ENCODE measurements at places on chromosomes 7 and 10. TPM values are rescaled to one million over a fixed set of nuclear protein-coding genes. Genes with fewer than 3 reads are reported as not detected.

DNA sequence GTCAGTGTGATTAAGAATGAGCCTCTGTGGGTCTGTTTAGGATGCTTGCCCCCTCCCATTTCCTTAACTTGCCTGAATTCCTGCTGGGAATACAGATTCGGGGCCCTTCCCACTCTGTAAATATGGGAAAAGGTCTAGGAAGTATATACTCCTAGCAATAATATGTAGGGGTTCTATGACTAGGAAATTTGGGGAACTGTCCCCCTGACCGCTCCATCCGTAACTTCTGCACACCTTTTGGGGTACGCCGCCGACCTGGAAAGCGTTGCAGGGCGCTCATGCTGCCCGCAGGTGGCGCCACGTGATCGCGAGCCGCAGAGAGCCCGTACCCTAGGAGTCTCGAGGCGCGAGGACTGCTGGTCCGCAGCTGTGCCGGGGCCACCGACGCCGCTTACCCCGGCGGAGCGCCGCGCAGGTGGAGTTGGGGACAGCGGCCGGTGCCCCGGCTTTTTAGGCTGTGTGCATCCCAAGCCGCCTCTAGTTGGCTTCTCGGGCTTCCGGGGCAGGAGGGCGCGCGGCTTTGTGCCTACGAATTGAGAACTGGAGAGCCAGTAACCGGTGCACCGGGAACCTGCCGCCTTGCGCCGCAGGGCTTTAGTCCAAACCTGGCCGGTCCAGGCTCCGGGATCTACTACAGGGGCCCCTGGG, 656 bp upstream of the CNNM2 start:
- H3K4me3 ChIP-seq: peak overlapping the region; percentile 92
- H3K27ac ChIP-seq: peak overlapping the region; percentile 93
- peaks cover 23% of the 10 kb centered on the region for H3K36me3 ChIP-seq
- peak; percentile 88 for DNase-seq
- H3K27me3 ChIP-seq: no peaks in the 10 kb centered on the region

- H3K27ac ChIP-seq: no peak overlapping the region
- no peaks in the 10 kb centered on the region for H3K27me3 ChIP-seq
- H3K4me3 ChIP-seq: no peak overlapping the region
- DNase-seq: no peak
Observed at GRCh38 chr10:110364531-110364937, 59.8 kb upstream of the SMNDC1 start.

- H3K27ac ChIP-seq: no peak overlapping the region
- H3K27me3 ChIP-seq: no peaks in the 10 kb centered on the region
- H3K36me3 ChIP-seq: no peaks in the 10 kb centered on the region
- no peak overlapping the region for H3K4me3 ChIP-seq
- no peaks in the 10 kb centered on the region for H3K4me1 ChIP-seq
- DNase-seq: no peak
Observed at GRCh38 chr10:111650088-111650487, 533.5 kb downstream of the GPAM start.

GRCh38 chr10:73857446-73857845, 16.9 kb downstream of the CAMK2G start:
- no peaks in the 10 kb centered on the region for H3K27me3 ChIP-seq
- H3K27ac ChIP-seq: peak overlapping the region; percentile 65

DNA sequence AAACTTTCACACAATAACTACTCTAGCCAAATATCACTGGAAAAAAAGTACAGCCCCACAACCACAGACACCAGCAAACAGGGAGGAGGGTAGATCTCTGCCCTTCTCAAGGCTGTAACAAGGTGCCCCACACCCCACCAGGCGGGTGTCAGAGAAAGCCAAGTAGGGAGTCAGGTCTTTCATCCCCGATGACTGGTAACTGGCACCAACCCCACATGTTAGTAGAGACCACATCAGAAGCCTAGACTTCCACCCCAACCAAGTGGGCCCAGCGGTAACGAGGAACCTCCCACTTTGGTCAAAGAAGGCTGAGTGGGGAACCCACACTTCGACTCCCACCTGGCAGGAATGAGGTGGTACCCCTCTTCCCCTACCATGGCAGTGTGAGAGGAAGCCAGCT, 16.4 kb upstream of the RUFY2 start:
- H3K4me1 ChIP-seq: peaks cover 24% of the 10 kb centered on the region
- peak; percentile 61 for DNase-seq
- peak overlapping the region; percentile 47 for H3K4me3 ChIP-seq
- peak overlapping the region; percentile 87 for H3K27ac ChIP-seq
- no peaks in the 10 kb centered on the region for H3K27me3 ChIP-seq

DNA sequence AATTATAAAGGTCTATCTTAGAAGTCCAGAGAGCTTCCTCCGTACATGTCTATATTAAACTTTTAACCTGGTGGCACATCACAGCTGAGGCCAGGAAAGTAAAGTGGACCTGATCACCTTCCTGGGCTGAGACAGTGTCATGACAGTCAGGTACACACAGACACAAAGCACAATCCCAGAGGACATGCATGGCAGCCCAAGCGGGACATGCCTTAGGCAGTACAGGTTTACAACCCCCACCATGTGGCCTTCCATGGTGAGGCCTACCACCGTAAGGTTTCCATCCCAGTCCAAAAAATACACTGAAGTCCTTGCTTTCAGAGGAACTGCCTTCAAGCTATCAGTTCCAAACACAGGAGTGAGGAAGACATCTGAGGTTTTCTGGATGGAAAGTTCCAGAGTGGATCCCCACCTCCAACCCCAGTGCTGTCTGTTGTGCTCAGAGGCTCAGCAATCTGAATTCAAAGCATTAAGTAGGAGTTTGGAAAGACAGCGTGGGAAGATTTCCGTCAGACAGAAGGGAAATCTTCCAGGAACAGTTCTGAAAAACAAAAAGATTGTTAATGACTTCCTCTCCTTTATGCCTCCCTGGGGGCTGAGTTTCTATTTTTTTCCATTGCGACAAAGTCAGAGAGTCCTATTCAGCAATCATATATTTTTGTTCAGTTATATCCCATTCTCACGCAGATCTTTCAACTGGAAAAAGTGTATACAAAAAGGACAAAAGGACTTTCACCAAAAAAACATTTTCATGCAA, 20.1 kb downstream of the IFIT3 start:
- H3K36me3 ChIP-seq: peaks cover 10% of the 10 kb centered on the region
- no peak overlapping the region for H3K4me3 ChIP-seq
- peaks cover 12% of the 10 kb centered on the region for H3K27me3 ChIP-seq

DNA sequence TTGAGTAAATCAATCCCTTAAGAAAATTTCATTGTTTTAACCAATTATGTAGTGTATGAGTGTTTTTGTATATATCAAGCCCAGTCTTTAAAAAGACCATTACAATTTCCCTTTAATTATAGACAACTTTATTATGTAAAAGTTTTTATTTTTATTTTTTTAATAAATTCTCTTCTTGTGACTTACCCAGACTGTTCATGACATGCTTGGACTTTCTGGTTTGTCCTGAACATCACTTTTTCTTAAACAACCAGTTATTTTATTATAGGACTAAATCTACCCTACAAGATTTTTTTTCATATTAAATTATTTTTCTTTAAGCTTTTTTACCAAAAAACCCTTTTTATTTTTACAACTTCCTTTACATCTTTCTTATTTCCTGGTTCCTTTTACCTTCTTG, 410.4 kb downstream of the ATRNL1 start:
- no peak overlapping the region for H3K4me3 ChIP-seq
- H3K36me3 ChIP-seq: no peaks in the 10 kb centered on the region
- no peaks in the 10 kb centered on the region for H3K27me3 ChIP-seq
- H3K27ac ChIP-seq: no peak overlapping the region
- no peaks in the 10 kb centered on the region for H3K4me1 ChIP-seq

GRCh38 chr10:46220187-46220586, 66.6 kb upstream of the ANTXRL start:
- H3K36me3 ChIP-seq: peaks cover 37% of the 10 kb centered on the region
- no peak overlapping the region for H3K4me3 ChIP-seq
- peaks cover 20% of the 10 kb centered on the region for H3K4me1 ChIP-seq
- DNase-seq: no peak

- peaks cover 12% of the 10 kb centered on the region for H3K4me1 ChIP-seq
- no peak overlapping the region for H3K4me3 ChIP-seq
- H3K27me3 ChIP-seq: peaks cover 30% of the 10 kb centered on the region
Observed at GRCh38 chr7:64892116-64892515, 11.0 kb upstream of the ZNF273 start.

DNA sequence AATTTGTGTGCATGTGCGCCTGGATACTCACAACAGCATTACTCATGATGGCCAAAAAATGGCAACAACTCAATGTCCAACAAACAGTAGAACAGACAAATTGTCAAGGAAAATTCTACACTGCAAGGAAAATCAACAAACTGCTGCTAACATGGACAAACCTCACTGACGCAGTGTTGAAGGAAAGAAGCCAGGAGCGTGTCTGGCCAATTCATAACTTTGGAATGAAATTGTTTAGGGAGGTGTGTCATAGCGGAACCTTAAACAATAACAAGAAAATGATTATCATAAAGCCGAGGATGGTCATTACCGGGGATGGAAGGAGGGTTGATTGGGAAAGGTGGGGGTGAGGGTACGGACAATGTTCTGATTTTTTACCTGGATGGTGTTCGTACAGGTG, 29.1 kb downstream of the ALOX5 start:
- peaks cover 36% of the 10 kb centered on the region for H3K27me3 ChIP-seq
- H3K4me1 ChIP-seq: peaks cover 9% of the 10 kb centered on the region
- no peak overlapping the region for H3K27ac ChIP-seq
- H3K4me3 ChIP-seq: no peak overlapping the region
- DNase-seq: no peak
- peaks cover 5% of the 10 kb centered on the region for H3K36me3 ChIP-seq

- peak; percentile 83 for DNase-seq
- no peak overlapping the region for H3K27ac ChIP-seq
- H3K4me1 ChIP-seq: peaks cover 5% of the 10 kb centered on the region
Observed at GRCh38 chr10:7121154-7121797, 289.6 kb downstream of the SFMBT2 start.

SVOPL gene
- total RNA-seq: 4.3 TPM

ORC5 gene
- total RNA-seq: 21.2 TPM

- no peak overlapping the region for H3K27ac ChIP-seq
- DNase-seq: no peak
- H3K36me3 ChIP-seq: no peaks in the 10 kb centered on the region
- no peak overlapping the region for H3K4me3 ChIP-seq
- peaks cover 6% of the 10 kb centered on the region for H3K27me3 ChIP-seq
- H3K4me1 ChIP-seq: no peaks in the 10 kb centered on the region
Observed at GRCh38 chr10:120828763-120829319, 22.3 kb upstream of the WDR11 start.

RAB19 gene
- total RNA-seq: 7.2 TPM

DNA sequence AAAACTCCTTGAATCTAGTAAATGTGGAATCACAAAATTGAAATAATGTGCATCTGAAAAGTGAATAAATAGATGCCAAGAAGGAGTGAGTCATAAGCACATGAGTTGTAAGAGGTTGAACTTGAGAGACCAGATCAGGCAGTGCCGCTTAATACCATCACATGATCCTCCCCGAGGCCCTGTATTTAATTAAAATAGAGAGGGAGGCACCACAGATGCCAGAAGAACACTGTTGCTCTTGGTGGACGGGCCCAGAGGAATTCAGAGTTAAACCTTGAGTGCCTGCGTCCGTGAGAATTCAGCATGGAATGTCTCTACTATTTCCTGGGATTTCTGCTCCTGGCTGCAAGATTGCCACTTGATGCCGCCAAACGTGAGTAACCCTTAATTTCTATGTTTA, at the start of gene GPNMB:
Gene GPNMB (plus strand): TSS at position 221 of the 400 bp plus-strand sequence. CDS start 83 bp downstream, at position 304.
- no peaks in the 10 kb centered on the region for H3K36me3 ChIP-seq
- H3K27ac ChIP-seq: no peak within 1 kb of the TSS
- no peak for DNase-seq
- no peak within 1 kb of the TSS for H3K4me3 ChIP-seq
- H3K27me3 ChIP-seq: peaks cover 55% of the 10 kb centered on the region

GRCh38 chr7:151379534-151380198, 30.2 kb downstream of the WDR86 start:
- H3K4me1 ChIP-seq: peaks cover 12% of the 10 kb centered on the region
- H3K27ac ChIP-seq: no peak overlapping the region
- H3K4me3 ChIP-seq: no peak overlapping the region
- H3K36me3 ChIP-seq: peaks cover 17% of the 10 kb centered on the region
- peaks cover 21% of the 10 kb centered on the region for H3K27me3 ChIP-seq
- DNase-seq: no peak

GRCh38 chr10:43110338-43111071, 27.7 kb upstream of the CSGALNACT2 start:
- no peak for DNase-seq
- peak overlapping the region; percentile 61 for H3K27ac ChIP-seq
- H3K36me3 ChIP-seq: no peaks in the 10 kb centered on the region

DNA sequence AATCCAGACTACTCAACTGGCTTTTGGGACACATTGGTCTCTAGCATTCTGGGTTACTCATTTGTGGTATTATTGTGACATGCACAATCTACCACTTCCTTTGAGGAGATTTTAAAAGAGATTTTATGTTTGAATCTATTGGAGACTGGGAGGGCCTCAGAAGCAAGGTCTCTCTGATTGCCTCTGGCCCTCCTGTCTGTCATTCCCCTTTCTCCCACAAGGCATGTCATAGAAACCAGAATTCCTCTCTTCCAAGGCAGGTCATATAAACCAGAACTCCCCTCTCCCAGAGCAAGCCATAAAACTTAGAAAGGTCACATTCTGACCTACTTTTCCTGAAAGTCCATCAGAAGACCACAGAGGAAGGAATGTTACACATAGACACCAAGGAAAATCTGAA, 777.7 kb downstream of the PHTF2 start:
- peaks cover 3% of the 10 kb centered on the region for H3K4me1 ChIP-seq
- no peak for DNase-seq
- H3K4me3 ChIP-seq: no peak overlapping the region
- H3K27me3 ChIP-seq: no peaks in the 10 kb centered on the region

DNA sequence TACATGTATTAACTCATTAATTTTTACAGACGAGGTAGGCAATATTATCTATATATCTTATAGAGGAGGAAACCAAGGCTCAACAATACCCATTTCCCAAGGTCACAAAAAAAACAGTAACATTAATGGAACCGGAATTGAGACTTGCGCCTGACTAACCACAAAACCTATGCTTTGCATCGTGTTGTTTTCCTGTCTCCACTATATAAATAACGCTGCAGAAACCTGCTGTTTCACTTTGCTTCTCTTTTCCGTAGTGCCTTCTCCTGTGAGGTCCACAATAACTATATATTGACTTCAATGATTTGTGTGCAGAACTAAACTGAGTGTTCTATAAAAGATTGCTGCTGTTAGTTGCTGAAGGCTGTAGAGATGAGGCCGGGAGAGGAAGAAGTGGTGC, 97.7 kb upstream of the RPA3 start:
- peaks cover 30% of the 10 kb centered on the region for H3K4me1 ChIP-seq
- H3K36me3 ChIP-seq: peaks cover 25% of the 10 kb centered on the region
- no peaks in the 10 kb centered on the region for H3K27me3 ChIP-seq
- H3K4me3 ChIP-seq: peak overlapping the region; percentile 8

GRCh38 chr7:37982423-37982822, 62.0 kb downstream of the EPDR1 start:
- H3K27me3 ChIP-seq: peaks cover under 1% of the 10 kb centered on the region
- H3K4me1 ChIP-seq: no peaks in the 10 kb centered on the region
- no peak for DNase-seq
- H3K27ac ChIP-seq: no peak overlapping the region
- no peaks in the 10 kb centered on the region for H3K36me3 ChIP-seq

DNA sequence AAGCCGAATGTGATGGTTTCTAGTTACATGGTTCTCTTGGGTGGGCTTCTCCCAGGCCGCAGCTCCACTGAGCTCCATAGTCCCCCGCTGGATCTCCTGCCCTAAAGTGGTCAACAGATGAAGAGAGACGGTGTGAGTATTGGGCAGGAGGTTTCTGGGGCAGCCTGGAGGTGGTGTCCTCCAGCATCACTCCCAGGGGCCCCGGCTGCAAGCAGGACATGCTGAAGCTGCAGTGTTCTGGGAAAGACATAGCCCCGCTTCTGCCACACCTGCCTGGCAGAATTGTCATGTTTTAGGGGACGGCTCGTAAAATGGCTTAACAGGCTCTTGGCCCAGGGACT, 40.4 kb downstream of the CALML3 start:
- no peak for DNase-seq
- no peak overlapping the region for H3K4me3 ChIP-seq
- peaks cover 7% of the 10 kb centered on the region for H3K27me3 ChIP-seq
- H3K4me1 ChIP-seq: peaks cover 14% of the 10 kb centered on the region
- H3K27ac ChIP-seq: peak overlapping the region; percentile 89

All from activated CD8-positive, alpha-beta T cell treated with anti-CD3 and anti-CD28 coated beads, Interleukin-2, amount 10 ng/mL, durations not matched to agents 7 days and 5 days (primary cell).